BJ (cell line): ENCODE measurements at places on chromosomes 2 and 18. TPM values are rescaled to one million over a fixed set of nuclear protein-coding genes. Genes with fewer than 3 reads are reported as not detected.

The CCDC138 gene
- 0.52 and 1.1 TPM in 2 replicates for polyA plus RNA-seq

The SATB2 gene
- polyA plus RNA-seq: 2.7 and 4.8 TPM in 2 replicates

The FSHR gene
- polyA plus RNA-seq: not detected in 2 replicates

The FBXO36 gene
- 2.4 and 2.8 TPM in 2 replicates for polyA plus RNA-seq

The CYP26B1 gene
- polyA plus RNA-seq: 0.16 and 0.27 TPM in 2 replicates

The VIT gene
- polyA plus RNA-seq: 38.0 and 41.1 TPM in 2 replicates

The SRD5A2 gene
- 0.01 TPM in 1 of 2 replicates, not detected in the other for polyA plus RNA-seq

The SOX11 gene
- polyA plus RNA-seq: 0.40 and 0.54 TPM in 2 replicates

The ACSL3 gene
- polyA plus RNA-seq: 46.3 and 56.8 TPM in 2 replicates

The LIMS4 gene
- polyA plus RNA-seq: 8.7 and 9.4 TPM in 2 replicates

The PER2 gene
- 2.6 and 3.1 TPM in 2 replicates for polyA plus RNA-seq

The GLI2 gene
- polyA plus RNA-seq: 5.1 and 8.1 TPM in 2 replicates

The KLHL29 gene
- polyA plus RNA-seq: 8.1 and 10.0 TPM in 2 replicates

The CMPK2 gene
- 0.21 and 0.66 TPM in 2 replicates for polyA plus RNA-seq

The SCN3A gene
- 0.78 and 1.2 TPM in 2 replicates for polyA plus RNA-seq

DNA sequence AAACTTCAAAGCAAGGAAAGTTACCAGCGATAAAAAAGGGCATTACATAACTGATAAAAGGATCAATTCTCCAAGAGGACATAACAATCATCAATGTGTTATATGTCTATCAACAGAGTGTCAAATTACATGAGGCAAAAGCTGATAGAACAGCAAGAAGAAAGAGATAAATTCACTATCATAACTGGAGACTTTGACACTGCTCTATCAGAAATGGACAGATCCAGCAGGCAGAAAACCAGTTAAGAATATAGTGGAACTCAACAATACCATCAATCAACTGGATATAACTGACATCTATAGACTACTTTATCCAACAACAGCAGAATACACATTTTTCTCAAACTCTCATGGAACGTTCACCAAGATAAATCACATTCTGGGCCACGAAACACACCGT, 65.0 kb downstream of the ROCK2 start:
- no peak for DNase-seq

DNA sequence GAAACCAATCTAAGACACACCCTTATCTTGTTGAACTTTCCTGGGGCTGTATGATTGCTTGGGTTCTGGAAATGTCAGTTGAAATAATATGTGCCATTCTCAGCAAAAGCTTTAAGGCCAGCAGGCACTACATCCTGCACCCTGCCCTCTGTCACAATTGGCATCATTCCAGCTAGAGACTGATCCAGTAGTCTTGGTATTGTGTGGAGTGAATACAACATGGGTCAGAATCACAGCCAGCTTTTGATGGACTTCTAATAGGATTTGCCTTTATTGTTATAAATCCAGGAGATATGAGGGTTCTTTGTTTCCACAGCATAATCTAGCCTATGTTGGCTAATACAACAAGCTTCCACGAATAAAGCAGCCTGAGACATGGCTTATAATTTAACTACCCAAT, 617.0 kb upstream of the CDH2 start:
- no peak for DNase-seq

DNA sequence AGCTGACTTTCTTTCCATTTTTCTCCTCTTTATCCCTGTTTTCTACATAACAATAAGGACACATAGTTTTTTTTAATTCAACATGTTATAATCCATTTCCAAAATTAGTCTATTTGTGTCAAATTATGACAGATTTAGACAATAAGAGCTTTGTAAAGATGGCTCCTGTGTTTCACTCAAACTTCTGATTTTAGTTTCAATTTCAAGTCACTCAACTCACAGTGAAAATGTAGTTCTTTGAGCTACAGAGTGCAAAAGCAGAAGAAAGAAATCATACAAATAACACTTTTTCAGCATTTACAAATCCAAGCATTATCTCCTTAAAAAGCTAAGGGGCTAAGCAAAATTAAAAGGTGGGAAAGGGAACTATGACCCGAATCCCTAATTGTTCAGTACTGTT, 340.7 kb upstream of the TRIB2 start:
- no peak for DNase-seq

DNA sequence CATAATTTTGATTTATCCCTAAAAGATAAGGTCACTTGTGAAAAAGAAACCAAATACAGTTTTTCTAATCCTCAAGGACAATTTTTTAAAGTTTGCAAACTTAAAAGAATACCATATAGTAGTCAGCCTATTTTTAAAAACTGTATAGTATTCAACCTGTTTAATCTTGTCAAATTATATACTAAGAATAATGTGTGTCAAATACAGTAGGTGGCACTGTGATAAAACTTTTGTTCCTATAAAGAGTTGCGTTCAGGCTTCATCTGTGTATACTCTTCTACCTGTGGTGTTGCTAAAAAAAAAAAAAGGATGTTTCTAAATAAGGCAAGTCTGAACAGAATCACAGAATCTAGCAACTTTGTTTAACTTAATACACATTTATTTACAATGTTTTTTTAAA, 68.6 kb downstream of the CCDC138 start:
- no peak for DNase-seq

DNA sequence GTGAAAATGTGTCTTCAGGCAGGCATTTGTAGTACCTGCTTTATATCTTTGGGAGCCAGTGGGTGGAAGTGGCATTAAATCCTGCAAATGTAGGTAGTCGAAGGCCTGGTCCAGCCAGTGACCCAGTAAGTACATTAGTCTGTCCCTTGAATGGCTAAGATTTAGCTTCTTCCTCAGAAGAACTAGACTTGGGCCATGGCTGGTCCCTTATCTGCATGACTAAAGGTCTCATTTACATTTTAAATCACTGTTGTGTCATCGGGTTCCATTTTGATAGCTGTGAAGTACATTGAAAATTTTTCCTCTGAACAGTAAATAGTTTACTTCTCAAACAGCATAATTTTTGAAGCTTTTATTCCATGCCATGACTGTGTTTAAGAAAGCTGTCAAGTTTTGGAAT, 438.4 kb upstream of the KLHL29 start:
- no peak for DNase-seq

- no peak for DNase-seq
Measured at GRCh38 chr2:128252501-128252900, 66.2 kb downstream of the HS6ST1 start.

- DNase-seq: no peak
Measured at GRCh38 chr18:50924372-50924771, 43.5 kb upstream of the ELAC1 start.

GRCh38 chr2:150480971-150481830, 6.3 kb downstream of the RND3 start:
- no peak for DNase-seq

DNA sequence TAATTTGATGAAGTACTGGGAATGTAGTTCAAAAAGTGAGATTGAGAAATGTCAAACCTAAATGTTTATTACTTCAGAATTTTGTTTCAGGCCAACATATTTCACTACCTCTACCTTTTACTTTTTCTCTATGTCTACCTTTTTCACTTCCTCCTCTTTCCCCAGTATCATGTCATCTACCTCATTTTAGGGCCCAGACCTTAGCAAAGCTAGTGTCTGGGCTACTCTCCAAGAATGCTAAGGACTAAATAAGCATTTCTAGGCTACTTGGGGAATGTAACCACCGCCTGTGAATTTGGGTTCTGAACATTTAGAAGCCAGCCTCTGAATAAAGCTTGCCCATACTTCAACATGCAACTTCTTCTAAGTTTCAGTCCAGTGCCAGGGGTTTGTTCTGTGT, 330.4 kb downstream of the SLC4A3 start:
- no peak for DNase-seq

DNA sequence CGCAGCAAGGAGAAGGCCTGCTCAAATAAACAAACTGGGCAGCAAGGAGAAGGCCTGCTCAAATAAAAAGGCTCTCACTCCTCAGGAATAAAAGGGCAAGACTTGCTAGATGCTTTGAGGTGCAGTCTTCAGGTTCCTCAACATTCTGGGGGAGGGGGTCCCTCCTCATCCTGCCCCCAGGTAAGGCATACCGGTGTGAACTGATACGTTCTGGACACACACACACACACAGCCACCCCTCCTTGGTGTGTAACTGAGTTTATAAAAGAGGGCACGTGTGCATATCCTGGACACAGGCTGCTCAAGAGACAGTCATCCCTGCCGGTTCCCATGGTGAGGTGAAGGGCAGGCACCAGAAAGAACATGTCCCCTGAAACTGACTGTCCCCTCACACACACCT, 4.5 kb downstream of the TEX261 start:
- DNase-seq: no peak

GRCh38 chr18:74430806-74431571, 26.1 kb downstream of the DIPK1C start:
- no peak for DNase-seq

DNA sequence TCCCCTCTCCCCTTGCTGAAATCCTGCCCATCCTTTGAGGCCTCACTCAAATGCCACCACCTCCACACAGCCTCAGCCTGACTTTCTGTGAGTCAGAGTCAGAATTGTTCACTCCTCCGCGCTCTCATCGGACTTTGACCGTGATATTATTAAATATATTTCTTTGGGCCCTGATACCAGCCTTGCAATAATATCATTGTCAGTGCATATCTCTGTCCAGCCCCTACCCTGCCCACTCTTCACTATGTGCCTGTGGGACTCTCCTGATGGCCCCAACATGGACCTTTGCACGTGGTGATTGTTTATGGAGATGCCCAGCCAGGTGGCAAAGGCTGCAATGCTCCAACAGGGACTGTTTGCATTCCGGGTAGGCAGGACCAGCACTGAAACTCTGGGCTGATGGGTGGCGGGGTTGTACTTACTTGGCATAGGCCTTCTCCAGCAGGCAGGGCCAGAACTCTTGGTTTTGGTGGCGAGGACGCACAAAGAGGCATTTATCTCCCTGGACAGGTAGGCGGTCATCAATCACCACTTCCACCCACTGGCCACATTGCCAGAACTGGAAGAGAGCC, 37.3 kb downstream of the CAPN13 start:
- DNase-seq: no peak

GRCh38 chr2:235265348-235265965, 228.4 kb upstream of the AGAP1 start:
- DNase-seq: no peak

- DNase-seq: no peak
Measured at GRCh38 chr2:65930259-65930658, 497.9 kb upstream of the SPRED2 start.

DNA sequence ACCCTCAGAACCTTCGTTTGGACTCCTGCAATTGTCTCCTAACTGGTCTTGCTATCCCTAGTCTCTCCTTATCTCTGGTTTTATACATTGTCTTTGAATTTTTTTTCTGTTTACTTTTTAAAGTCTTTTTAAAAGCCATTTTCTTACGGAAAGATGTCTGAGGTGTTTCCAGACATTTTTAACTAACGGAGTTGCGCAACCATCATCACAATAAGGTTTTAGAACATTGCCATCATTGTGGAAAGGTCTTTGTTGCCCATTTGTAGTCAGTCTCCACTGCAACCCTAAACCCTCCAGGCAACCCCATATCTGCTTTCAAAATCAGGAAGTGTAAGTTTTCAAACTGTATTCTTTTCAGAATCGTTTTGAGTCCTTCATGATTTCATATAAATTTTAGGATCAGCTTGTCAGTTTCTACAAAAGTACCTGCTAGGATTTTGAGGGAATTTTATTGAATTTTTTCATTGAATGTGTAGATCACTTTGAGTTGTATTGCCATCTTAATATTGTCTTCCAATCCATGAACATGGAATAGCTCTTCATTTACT, 46.3 kb downstream of the ANKRD12 start:
- no peak for DNase-seq

DNA sequence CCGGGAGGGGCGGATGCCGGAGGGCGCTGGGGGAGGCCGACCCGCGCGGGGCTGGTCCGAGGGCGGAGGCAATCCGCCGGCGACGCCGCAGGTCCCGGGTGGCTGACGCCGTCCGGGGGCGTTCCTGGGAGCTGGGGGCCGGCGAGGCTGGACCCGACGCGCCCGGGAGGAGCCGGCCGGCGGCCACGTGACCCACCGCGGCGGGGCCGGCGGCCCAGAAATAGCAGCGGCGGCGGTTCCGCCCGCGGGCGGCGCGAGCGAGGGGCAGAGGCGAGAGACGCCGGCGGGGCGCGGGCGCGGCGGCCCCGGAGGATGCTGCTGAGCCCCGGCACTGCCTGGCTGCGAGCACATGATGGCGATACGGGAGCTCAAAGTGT, at the start of gene RAB31:
Gene RAB31, plus strand, starts transcription at position 245 of the 377 bp plus-strand sequence. Its CDS starts 105 bp downstream, at position 350.
- no peak for DNase-seq

DNA sequence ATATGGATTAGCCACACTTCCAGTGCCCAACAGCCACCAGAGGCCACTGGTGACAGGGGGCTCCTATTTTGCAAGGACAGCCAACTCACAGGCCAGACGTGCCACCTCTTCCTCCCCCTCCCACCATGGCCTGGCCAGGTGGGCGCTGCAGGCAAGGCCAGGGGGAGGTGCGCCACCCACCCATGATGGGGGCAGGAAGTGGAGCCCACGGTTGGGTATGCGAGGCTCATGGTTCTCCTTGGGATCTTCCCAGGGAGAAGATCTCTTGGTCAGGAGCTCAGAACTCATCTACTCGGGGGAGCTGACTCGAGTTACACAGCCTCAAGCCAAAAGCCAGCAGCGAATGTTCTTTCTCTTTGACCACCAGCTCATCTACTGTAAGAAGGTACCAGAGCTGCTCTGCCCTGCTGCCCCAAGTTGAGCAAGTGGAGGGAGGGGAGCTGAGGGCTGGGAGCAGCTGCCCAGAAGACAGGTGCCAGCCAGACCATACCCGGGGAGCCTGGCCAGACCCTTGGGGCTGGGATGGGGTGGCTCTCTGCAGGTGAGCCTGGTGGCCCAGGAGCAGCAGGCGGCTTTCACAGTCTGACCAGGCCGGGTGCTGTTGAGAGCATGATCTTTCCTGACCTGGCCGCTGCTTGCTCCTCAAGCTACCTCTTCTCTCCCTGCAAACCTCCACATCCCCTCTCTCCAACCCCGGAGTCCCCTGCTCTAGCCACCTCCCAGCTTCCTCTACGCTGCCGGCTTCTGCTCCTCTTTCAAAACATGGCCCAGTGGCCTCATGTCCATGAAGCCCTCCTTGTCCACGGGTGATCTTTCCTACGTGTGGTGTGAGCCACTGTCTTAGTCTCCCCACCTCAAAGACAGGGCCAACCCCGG, 49.8 kb downstream of the FAM168B start:
- no peak for DNase-seq

DNA sequence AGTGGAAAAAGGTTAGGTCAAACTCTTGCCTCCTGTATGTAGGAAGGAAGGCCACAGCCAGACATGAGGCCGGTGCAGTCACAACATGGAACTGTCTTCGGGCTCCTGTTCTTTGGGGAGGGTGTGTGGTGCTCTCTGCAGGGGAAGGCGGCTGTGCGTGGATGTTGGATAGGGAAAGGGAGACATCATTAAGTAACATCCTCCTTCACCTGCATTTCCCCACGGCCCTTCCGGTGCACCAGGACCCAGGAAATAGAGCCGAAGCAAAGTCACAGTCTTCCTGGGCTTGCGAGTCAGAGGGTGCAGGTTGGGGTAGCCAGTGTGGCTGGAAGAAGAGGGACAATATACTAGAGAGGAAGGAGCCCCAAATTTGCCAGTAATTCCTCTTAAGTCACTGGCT, 78.9 kb upstream of the SMAD7 start:
- no peak for DNase-seq
